ENCODE measurements at places on chromosomes 3 and 15.

DNA sequence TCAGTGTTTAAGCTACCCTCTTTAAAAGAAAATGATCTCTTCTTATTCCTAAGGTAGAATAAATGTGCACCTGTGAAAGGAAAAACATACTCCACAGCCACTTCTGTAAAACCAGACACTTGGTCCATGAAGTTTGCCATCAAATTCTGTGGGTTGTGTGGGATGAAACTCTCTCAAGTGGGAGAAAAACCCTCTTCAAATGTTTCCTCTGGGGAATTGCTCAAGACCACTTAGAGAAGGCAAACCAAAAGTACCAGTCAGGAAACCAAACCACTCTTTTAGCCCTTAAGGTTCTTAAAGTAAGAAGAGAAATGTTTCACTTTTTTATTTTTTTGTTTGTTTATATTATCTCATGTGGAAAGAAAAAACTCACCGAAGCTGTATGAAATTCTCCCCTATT, 1.2 kb downstream of the COL8A1 start:
- no peak for DNase-seq

DNA sequence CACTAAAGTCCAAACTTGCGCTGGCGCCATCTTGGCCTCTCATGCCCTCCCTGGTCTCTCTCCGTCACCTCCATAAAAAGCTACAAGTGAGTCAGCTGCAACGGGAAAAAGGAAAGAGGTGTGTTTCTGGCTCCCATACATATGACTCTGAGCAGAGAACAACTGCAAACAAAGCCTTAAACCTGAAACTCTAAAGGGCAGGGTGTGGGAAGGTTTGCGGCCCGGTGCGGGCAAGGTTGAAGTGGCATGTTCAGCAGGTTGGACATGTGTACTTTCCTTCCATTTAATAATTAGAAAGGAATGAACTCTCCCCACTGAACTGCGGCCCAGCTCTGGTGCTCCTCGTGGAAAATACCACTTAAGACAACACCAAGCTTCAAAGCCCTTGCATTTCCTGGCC, 59.0 kb upstream of the PPARG start:
- no peak for DNase-seq

DNA sequence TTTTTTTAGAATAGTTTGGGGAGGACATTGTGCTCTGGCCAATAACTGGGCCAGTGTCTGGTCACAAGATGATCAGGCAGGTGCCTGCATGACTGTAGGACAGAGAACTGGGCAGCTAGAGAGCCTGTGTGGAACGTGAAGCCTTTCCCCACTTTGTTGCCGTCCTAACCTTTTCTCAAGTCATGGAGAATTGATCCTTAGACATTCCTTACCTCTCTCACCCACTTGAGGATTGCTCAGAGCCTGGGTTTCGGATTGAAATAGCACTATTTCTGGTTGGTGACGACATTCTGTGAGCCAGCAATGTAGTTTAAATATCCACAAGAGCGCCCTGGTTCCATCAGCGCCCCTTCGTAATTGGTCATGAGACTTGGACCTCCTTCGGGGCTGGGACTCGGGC, 138.4 kb downstream of the IGF1R start:
- no peak for DNase-seq

DNA sequence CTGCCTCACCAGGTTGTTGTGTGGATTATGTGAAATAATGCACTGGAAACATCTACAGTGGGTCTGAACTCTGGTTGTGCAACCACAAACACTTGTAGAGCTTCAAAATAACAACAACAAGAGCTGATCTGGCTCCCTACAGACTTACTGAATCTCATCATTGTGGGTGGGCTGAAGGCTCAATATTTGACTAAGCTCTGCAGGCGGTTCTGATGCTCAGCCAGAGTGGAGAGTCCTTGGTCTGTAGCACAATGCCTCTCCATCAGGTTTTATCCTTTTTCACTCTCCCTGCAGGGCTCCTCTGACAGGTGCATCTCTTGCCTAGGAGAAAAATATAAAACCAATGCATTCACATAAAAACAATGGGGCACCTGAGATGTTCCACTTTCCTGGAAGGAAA, 456.3 kb upstream of the ONECUT1 start:
- no peak for DNase-seq
